Esophagus muscularis mucosa (tissue), 4 donors: ENCODE measurements at places on chromosomes 6 and 20.

GRCh38 chr6:146709036-146709622, 110.4 kb downstream of the ADGB start:
- DNase-seq, result no peak

- DNase-seq, result no peak
Observed at GRCh38 chr20:11143481-11143880, 469.7 kb upstream of the JAG1 start.

GRCh38 chr6:24357336-24358218, at the start of gene DCDC2:
Gene DCDC2 (minus strand): TSS chr6:24358059. CDS start chr6:24357750, 309 bp downstream.
- DNase-seq, result no peak

DNA sequence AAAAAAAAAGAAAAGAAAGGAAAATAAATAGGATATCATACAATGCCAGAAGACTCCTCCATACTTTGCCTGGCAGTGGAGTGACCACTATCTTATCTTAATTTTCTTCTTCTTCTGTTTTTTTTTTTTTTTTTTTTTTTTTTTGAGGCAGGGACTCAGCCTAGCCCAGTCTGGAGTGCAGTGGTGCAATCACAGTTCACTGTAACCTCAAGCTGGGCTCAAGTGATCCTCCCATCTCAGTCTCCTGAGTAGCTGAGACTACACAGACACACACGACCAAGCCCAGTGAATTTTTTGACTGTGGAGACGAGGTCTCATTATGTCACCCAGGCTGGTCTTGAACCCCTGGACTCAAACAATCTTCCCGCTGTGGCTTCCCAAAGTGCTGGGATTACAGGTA, 17.1 kb upstream of the MMP9 start:
- no peak for DNase-seq

DNA sequence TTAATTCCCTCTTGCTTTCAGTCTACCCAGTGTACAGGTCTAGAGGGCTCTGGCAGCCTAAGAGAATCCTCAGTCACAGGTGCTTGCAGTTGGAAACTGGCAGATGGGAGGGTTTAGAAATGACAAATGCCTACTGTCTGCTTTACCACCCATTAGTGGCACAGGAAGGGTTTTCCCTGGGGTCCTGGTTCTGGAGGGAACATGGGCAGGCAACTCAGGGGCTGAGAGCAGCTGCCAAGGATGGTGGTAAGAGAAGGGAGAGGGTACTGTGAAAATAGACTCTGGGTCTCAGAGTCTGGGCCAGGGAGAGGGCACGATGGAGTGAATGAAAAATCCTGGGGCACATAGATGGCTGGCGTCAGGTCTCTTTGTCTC, 103.5 kb downstream of the TCP11 start:
- DNase-seq, result no peak

- DNase-seq, result peak; percentile 37
Observed at GRCh38 chr6:44704240-44705150, 317.0 kb downstream of the CDC5L start.

DNA sequence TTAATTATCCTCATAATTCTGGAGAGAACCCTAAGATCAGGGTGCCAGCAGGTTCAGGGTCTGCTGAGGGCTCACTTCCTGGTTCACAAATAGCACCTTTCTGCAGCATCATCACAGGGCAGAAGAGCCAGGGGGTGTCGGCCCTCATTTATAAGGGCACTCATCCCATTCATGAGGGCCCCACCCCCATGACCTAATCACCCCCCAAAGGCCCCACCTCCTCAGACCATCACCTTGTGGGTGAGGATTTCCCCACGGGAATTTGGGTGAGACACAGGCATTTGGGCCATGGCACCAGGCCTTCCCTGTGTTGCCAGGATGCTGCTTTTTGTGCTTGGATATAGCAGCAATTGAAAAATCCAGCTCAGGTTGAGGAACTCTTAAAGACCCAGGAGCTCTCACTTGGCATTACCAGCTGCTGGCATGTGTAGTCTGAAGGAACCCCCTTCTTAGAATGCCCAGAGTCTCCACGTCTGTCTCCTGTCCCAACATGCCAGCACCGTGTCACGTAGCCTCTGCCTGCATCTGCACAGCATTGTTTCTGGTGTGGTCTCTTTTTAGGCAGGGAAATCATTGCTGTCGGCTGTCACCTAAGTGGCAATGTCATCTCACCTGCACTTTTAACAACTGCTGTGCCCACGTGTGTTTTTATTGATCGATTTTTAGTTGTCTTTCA, 71.5 kb downstream of the RPP40 start:
- DNase-seq, result no peak
